Cerebellar nuclear complex (tissue), 1 donor: ENCODE measurements at places on chromosomes 4 and X.

- DNase-seq: no peak
These were observed 5.4 kb downstream of the CTBP1 start for GRCh38 chr4:1243451-1244080.

- DNase-seq: no peak
These were observed 102.5 kb downstream of the PTTG2 start for GRCh38 chr4:38062776-38063097.

GRCh38 chrX:17802756-17803155 lies 58.3 kb downstream of the RAI2 start:
- DNase-seq: no peak

DNA sequence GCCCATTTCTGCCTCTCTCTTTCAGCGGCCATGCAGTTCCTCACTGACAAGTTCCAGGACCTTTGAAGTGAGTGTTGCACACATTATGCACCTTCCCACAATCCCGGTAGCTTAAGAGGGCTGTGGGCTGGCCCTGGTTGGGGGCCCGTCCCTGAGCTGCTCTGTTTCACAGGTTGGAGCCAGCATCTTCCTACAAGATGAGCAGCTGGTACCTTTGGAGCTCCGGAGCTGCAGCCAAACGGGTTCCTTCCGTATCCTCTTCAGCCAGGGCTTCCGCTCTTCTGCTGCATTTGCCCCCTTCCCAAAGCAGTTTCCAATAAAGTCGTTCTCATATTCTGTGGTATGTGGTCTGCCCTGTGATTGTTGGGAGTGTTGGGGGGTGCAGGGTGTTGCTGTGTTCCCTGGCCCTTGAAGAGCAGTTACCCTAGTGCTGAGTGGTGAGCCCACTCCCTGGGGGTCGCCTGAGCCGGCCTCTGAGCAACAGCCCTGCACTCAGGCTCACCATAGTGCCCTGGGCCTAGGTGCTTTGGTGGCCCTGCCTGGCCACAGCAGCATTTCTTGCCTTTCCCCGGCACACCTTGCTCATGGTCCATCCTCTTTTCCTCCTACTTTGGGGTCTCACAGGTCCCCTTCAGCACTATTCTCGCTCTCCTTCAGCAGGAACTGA lies 60.4 kb downstream of the CXorf49B start:
- DNase-seq: no peak

DNA sequence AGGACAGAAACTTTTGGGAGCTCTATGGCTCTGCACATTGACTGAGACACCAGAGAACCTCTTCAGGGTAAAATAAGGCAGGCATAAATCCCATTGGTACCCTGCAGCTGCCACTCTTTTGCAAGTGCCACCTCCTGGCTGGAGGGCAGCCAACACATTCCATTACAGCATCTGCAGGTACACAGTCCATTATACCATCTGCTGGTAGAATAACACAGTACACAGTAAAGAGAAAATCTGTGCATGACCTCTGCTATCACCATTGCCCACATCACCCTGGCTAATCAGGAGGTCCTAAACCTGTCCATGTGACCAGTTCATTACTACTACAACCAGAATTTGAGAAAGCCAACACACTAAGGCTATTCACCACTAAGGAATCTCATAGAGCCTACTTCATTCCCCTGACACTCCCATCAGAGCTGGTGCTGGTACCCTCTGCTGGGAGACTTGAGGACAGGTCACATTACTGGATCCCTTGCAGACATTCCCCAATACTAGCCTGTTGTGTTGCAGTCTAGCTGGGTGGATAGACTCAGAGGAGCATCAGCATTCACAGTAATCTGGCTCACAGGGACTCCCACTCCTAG lies 176.2 kb upstream of the TACR3 start:
- no peak for DNase-seq

GRCh38 chr4:24846716-24847115 lies 51.3 kb downstream of the SOD3 start:
- no peak for DNase-seq

DNA sequence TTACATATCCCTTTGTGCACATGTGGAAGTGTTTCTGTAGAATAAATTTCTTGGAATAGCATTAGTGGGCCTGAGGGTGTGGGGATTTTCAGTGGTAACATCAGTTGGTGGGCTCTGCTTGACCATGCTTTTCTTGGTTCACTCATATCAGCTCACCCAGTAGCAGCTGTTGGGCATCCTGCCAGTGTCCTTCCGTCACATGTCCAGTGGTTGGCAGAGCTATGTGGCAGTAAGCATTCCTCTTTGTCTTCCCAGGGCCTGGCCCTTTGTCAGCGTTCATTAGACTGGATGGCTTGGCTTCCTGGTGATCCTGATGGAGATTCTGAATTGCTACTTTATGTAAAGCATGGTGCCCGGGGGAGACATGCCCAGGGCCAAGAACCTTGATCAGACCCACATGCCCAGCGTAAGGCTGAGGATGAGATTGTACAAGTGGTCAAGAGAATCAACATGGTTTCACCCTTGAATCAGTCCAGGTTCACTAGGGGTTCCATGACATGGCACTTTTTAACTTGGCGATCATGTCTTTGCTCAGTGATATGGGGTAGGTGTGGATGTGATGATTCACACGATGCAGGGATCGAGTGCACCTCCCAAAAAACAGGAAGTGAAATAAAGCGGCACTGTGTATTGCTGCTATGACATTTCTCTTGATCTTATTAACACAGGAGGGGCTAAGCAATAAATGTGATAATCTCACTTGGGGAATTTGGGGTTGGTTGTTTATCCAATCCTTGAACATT lies 72.1 kb upstream of the IGFBP7 start:
- DNase-seq: no peak

DNA sequence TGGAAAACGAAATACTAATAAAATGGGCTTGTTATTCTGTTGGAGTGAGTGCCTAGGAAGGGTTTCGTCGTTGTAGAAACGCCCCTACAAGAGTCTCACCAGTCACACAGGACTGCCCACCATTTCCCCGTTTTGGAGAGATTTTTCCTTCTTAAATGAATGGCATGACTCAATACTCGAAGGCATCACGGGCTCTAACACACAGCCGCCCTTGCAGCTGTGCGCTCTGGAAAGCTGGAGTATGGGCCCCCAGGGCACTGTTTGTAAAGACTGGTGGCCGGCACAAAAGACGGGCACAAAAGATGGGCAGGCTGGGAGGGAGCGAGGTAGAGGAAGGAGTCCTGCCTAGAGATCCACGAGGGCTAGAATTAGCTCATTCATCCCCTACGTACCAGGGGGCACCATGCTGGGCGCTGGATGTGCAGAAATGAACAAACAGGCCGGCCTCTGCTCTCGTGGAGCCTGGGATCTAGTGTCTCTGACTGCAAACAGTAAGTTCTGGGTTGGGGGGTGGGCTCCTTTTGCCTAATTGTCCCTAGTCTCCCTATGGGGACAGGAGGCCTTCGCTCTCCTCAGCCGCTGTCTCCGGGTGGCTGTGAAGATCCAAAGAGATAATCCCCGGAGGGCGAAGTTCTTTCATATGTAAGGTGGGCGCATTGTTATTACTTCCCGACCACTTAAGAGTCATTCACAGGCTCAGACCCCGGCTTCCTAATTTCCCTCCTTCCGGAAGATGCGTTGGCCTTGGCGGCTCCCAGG lies 1.0 kb upstream of the SFRP2 start:
- DNase-seq: no peak

- DNase-seq: no peak
These were observed 552 bp downstream of the ADH5 start for GRCh38 chr4:99088023-99088449.

DNA sequence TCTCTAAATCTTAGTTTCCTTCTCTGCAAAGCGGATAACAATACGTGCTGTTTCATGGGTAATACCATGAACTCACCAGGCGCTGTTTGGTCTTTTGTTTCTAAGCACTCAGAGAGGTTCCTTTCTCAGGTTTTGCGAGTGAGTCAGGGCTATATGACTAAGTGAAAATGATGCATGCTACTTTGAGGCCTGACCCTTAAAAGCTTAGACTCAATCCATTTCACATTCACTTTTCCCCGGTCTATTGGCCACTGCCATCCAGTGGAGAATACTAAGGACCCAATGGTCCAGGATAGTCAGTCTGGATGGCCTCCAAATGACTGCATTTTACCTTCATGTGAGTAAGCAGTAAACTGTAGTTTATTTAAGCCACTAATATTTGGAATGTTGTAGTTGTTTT lies 400.8 kb upstream of the SLIT2 start:
- DNase-seq: no peak

DNA sequence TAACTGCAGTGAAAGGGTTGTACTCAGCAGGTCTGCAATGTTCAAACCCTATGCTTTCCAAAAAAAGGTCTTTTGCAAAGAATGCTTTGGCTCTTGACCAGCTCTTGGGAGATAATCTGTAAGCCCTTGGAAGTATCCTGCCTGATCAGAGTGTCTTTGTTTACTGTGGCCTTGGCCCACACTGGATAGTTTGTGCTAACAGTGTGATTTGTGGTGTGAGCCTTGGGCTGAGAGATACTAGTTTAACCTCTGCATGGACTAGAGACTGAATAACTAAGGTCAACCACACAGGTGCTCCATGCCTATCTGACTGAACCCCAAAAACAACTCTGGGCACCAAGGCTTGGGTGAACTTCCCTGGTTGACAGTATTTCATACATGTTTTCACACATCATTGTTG lies 3.6 kb upstream of the MAGED1 start:
- DNase-seq: no peak

DNA sequence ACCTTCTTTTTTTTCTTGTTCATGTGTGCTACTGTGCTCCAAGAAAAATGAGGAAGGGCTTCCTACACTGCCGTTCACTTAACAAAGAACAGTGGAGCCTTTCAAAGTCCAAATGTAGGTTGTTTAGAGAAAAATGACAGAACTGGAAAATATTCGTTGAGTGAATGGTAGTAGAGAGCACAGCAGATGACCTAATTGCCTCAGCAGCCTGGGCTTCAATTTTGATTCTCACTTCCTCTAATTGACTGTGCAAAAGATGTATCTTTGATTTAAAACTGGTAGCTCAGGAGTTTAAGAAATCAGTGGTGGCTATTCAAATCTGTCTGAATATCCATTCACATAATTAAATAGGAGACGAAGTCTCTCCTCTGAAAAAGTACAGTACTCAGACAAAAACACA lies 5.2 kb downstream of the NLGN4X start:
- DNase-seq: no peak

GRCh38 chr4:129014566-129015509 lies 78.5 kb downstream of the SCLT1 start:
- DNase-seq: no peak

- DNase-seq: no peak
These were observed 12.5 kb downstream of the CCNG2 start for GRCh38 chr4:77169481-77169880.

GRCh38 chrX:10015355-10015722 lies 48.2 kb downstream of the CLDN34 start:
- DNase-seq: no peak

GRCh38 chr4:46258431-46258830 lies 131.5 kb downstream of the GABRA2 start:
- DNase-seq: no peak

DNA sequence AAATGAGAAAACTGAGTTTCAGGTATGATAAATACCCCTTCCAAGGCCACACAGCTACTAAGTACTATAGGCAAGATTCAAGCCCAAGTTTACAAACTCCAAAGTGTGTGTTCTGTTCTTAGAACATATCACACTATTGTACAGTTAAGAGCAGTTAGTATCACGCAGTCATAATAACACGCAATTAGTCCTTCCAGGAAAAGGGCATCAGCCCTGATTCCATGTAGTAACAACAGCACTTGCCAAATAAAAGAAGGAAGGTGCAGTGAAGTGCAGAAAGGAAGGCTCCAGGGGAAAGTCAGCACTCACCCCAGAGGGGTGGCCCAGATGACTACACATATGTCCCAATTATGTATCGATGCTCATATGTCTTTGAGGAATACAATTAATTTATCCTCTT lies 4.4 kb downstream of the TASL start:
- DNase-seq: no peak

- no peak for DNase-seq
These were observed 77.2 kb downstream of the PDLIM5 start for GRCh38 chr4:94528792-94529451.

GRCh38 chrX:78125148-78125547 lies 14.3 kb downstream of the TAF9B start:
- DNase-seq: no peak

DNA sequence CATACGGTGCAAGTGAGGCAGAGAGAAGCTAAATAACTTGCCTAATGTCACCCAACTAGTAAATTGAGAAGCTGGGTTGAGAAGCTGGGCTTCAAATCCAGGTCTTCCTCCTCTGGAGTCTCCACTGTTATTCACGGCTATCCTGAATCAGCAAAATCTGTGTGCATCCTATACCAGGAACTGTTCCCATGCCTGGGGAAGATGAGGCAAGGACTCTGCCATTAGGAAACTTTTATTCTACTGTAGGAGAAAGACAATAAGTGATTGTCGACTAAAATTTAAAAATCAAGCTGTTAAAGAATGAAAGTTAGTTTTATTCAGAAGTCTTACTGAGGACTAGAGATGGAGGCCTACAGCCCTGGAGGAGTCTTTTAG lies 872 bp upstream of the TEC start:
- DNase-seq: no peak

DNA sequence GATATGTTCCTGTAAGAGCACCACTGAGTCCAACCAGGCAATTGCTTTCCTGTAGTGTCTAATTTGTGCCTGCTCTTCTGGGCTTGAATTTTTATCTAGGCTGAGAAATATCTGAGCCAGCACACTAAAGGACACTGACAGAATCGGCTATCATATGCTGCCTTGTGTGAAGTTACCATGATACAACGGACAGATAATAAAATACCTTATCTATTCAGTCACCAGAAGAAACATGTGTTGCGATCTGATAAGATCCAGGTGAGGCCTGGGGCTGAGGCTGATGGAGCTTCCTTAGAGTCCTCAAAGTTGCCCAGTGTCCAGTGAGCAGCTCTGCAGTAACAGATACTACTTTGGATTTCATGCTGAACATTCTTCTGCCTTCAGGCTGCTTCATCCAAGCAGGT lies 111.8 kb downstream of the ZNF518B start:
- no peak for DNase-seq

- no peak for DNase-seq
These were observed 122.9 kb upstream of the GPC4 start for GRCh38 chrX:133538148-133538547.

DNA sequence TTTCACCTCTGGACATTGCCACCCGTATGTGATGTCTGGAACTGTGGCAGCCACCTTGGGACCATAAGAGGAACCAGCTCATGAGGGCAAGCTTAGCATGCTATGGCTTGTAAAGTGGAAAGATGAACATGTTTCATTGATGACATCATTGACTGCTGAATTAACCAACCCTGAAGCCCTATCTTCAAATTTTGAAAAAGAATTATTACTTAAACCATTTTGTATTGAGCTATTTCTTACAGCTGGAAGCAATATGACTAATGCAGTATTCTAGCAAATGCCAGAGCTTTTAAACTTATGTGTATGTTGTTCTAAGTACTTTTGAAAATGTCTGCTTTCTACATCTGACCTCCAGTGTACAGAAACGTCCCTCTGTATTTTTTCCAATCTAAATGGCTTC lies 18.1 kb downstream of the GUCY2F start:
- no peak for DNase-seq

GRCh38 chrX:126272795-126273497 lies 106.9 kb upstream of the DCAF12L2 start:
- no peak for DNase-seq

GRCh38 chrX:130336531-130336930 lies 3.2 kb upstream of the SLC25A14 start:
- DNase-seq: no peak

GRCh38 chr4:179989975-179990374 lies 2253.2 kb upstream of the TENM3 start:
- no peak for DNase-seq
